ENCODE measurements at places on chromosomes 1 and 21.

- DNase-seq, result no peak
Measured at GRCh38 chr1:211320980-211321379, 5.7 kb upstream of the TRAF5 start.

DNA sequence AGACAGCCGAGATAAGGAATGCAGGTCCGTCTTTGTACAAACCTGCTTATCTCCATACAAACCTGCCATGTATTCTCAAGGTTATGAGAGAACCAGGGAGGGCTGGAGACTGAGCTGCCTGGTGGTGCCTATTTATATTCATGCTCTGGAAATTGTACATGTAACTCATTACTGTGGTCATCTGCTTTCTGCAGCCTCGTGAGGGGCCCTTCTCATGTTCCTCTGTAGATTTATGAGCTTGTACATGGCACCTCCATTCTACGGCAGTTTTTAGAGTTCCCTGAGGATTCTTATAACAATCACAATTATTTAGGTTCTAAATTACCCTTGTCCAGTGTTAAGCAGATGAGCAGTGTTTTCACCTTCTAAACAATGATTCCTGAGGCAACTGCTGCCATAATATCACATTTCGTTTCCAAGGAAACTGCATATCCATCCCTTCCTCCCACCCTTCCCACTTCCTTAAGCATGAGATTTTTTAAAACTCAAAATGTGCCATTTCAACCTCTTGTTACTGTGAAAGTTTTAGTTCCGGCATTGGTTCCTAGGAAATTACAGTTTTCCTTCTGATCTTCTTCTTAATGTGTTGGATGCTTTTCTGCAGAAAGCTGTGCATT lies 112.1 kb downstream of the ST6GALNAC3 start:
- no peak for DNase-seq

DNA sequence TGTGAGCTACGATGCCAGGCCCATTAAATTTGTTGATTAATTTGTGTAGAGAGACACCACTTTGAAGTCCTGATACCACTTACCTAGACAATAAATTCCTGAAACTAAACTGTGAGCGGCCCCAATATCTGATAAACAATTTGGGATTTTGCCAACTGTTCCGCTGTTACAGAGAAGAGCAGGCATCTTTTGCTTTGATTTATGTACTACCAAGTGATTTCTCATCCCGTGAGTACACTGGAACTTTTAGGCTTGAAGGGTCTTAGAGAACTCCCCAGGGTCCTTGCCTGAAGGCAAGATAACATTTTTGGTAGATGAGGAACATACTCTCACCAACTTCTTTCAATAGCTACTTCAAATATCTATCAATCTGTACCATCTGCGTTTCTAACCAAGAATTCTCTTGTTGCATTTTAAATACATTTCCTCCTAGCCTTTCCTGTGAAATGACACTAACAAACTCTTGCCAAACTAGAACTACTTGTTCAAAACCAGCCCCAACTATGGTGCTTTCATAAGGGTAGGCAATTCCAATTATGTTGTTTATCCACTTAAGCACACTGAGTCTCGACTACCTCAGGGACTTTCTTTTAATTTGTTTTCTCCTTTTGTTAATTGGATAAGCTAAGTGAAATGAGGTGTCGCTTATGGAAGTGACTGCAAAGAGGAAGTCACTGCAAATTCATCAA lies 23.2 kb upstream of the SLC30A1 start:
- no peak for DNase-seq

- DNase-seq, result no peak
Measured at GRCh38 chr1:113488576-113489177, 98.4 kb downstream of the MAGI3 start.

DNA sequence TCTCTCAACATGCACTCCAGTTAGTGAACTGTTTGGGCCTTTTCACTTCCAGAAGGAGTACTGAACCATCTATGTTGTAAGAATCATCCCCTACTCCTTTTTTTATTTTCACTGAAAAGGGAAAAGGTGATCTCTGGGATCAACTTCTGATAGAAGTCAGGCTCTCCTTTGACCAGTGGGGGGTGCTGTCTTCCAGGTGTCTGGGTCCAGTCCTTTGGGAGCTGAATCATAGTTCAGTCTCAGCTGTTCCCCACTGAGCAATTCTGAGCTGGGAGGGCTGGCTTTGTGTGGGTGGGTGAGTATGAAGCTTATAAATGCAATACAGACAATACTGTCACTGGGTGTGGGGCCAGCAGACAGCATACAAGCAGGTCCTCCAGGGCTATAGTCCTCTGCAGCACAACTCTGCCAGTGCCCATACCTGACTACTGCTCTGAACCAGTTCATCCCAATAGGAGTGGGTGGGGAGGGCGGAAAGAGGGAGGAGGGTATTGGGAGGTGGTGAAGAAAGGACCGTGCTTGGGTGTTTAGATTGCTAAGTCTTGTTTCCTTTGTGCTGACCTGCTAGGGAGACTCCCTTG lies 12.5 kb upstream of the SARS1 start:
- peak; percentile 87 for DNase-seq

DNA sequence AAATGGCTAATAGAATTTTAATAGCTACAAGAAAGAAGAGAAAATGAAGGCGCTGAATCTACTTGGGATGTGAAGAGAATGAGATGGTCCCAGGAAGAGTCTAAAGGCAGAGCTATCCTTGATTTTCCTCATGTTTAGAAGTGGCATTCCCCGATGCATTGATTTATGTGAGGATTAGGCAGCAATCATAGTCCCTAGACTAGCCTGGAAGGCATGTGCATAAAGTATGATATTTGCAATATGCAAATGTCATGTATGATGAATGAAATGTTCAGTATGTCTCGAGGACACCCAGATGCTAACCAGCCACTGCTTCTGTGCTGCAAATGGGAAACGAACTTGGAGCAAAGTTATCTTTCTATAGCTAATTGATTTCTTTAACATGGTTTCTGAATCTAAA lies 641.5 kb upstream of the PLXNA2 start:
- no peak for DNase-seq

DNA sequence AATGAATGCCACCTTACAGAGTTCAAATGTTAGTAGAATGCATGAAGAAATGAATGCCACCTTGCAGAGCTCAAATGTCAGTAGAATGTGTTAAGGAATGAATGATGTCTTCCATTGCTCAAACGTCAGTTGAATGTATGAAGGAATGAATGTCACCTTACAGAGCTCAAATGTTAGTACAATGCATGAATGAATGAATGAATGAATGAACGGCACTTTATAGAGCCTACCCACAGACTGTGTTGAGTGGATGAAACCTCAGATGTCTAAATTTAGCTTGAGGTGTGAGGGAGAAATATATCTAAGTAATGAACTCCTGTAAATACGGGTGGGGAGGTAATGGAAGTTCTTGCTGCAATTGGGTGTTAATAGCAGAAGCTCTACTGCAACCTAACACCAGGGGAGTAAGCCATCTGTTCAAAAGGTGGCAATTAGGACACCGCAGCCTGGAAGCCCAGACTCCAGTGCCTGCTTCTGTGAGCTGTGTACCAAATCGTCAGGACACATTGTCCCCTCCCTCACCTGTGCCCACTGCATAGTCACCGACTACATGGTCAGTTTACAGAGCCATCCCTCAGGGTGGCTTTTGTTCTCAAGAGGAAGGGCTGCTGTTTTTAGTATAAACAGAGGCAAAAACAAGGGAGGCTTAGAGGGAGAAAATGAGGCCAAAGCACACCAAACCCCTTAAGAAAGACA lies 26.7 kb downstream of the SUSD4 start:
- no peak for DNase-seq

GRCh38 chr1:245441689-245442088 lies 286.9 kb downstream of the KIF26B start:
- DNase-seq, result no peak

DNA sequence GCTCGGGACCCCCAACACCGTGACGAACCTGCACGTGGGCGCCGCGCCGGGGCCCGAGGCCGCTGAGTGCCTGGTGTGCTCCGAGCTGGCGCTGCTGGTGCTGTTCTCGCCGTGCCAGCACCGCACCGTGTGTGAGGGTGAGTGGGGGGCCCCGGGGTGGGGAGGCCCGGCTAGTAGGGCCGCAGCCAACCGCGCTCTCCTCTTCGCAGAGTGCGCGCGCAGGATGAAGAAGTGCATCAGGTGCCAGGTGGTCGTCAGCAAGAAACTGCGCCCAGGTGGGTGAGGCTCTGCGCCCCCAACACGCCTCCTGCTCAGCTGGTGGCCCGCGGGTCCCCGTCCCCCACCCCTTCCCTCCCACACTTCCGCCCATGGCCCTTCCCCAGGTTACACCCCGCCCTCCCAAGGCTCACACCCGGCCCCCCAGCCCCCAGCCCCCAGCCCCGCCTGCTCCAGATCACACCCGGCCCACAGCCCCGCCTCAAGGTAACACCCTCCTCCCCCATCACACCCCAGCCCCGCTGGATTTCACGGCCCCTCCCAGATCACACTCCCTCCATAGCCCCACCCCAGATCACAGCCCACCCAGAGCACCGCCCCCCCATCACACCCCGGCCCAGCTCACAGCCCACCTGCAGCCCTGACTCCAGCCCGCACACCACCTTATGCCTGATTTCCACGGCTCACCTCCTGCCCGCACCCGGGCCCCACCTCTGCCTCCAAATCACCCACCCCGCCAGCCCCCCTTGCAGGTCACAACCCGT lies 2.4 kb upstream of the MMP23B start:
- DNase-seq, result no peak

DNA sequence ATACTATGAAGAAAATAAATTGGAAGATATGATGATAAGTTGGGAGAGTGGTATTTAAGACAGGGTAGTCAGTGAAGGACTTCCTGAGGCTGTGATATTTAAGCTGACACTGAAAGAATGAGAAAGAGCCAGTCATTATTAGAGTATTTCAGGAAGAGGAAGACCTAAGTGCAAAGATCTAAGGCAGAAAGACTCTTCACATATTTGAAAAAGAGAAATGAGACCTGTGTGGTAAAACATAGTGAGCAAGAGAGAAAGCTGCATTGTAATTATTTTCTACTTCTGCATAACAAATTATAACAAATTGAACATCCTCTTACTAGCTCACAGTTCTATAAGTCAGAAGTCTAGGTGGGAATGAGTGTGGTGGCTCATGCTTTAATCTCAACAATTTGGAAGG lies 34.6 kb upstream of the DOCK7 start:
- no peak for DNase-seq

DNA sequence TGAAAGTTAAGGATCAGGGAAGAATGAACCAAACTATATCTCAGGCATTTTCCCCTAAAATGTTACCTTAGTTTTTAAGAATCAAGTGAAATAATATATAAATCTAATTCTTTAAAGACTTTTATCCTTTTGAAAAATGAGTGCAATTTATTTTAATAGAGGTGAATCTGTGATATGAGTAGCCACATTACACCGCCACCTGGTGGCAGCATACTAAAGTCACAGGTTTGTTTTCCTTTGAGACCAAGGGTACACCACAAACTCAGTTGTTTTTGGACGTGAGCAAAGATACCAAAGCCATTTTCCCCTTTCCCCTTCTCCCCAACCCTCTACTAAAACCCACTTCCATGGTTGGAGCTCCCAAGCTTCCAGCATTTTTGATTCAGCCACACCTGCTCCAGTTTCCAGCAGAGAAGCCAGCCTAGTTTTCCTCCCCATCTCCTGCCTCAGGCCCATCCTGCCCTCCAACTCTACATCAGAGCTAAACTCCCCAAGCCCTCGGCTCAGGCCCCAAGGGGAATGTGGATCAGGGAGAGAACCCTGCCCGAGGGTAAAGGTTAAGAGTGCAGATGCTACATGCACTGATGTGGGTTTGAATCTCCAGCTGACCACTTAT lies 22.9 kb upstream of the LDLRAP1 start:
- no peak for DNase-seq

All from skeletal muscle cell (primary cell).